NCI-H524 (cell line): ENCODE measurements at places on chromosomes 6 and 20.

GRCh38 chr6:155088856-155089255 is 93.7 kb downstream of the TIAM2 start:
- DNase-seq, result no peak

GRCh38 chr6:109299265-109299607 is 83.0 kb downstream of the CD164 start:
- DNase-seq, result no peak

DNA sequence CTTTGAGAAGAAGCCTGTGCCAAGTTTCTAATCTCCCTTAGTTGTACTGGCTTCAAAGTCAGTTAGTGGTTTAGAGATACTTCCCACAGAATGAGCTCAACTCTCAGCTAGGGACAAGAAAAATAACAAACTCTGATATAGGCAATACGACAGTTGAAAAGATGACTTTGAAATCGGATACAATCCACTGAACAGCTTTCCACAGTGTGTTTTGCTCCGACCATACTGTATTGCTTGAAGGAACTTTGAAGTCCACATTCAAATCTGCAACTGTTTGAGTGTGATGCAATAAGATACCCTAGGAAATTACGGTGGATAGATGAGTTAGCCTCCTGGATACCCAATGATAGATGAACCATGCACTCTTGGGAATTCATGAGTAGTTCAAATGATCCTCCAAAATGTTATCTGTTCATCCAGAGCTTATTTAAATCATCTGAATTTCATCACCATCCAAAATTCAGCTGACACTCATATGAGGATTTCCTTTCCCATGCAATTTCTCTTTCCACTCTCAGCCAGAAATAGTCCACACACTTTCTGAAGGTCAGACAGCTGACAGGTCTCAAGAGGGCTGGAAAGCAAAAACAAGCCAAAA is 443.8 kb downstream of the HAO1 start:
- no peak for DNase-seq

DNA sequence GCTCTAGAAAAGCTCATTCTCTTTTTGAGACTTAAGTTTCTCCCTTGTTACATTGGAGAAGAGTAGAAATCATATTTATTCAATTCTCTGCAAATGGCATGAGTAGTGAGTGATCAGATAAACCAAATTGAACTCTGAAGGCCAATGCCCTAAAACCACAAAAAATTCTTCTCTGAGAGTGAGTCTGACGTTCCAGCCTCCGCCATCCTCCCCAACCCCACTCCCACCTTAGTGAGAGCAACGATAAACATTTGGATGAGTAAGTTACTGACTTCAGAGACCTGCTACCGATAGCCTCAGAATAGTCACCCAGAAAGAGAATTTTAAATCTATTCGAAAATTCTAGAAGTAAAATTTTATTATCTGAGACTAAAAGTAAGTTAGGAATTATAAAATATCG is 94.6 kb downstream of the TFAP2A start:
- no peak for DNase-seq

- no peak for DNase-seq
Measured at GRCh38 chr20:10323729-10324128, 105.1 kb downstream of the SNAP25 start.

DNA sequence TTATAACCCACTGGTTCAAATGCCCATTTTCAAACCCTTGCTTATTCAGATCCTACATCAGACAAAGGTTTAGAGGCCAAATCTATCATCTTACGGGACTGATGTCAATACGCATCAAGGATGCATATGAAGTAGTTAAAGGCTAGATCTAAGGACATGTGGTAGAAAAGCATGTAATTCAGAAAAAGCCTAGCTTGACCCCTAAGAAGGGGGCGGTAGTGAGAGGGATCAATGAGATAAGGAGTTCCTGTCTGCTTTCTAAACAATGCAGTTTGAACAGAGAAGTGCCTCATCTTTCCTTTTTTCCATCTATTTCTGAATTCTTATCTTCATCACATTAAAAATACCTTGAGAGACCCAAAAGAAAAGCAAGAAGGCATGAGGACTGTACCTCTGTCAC is 237.7 kb downstream of the ARHGAP18 start:
- no peak for DNase-seq

DNA sequence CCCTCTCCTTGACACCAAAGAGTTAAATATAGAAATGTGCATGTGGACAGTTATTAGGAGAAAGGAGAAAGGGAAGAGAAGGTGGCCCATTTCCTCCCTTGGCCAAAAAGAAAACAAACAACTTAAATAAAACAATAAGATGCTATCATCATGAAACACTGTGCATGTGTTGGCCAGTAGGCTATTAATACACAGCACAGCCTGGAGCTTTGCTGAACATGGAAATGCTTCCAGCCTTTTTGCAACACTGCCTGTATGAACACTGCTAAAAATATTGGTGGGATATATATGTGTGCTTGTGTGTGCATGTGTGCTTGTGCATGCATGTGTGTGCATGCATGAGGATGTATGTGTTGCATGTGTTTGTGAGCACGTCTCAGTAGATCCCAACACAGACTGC is 100.4 kb downstream of the LY86 start:
- DNase-seq, result no peak

DNA sequence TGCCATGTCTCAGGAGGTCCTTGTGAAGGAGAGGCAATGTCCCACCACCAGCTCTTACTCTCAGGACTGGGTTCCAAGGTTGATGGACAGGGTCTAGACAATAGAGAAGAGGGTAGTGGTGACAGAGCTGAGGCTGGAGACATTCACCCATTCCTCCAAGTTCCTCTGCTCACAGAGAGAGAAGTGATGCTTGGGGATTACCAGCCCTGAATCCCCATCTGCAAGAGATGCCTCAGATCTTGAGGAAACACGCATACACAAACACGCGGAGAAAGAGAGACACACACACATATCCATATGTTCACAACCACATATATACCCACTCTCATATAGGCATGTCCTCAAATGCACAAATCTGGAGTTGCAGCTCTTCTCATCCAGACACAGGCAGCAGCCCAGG is 15.2 kb upstream of the CD83 start:
- DNase-seq, result no peak

DNA sequence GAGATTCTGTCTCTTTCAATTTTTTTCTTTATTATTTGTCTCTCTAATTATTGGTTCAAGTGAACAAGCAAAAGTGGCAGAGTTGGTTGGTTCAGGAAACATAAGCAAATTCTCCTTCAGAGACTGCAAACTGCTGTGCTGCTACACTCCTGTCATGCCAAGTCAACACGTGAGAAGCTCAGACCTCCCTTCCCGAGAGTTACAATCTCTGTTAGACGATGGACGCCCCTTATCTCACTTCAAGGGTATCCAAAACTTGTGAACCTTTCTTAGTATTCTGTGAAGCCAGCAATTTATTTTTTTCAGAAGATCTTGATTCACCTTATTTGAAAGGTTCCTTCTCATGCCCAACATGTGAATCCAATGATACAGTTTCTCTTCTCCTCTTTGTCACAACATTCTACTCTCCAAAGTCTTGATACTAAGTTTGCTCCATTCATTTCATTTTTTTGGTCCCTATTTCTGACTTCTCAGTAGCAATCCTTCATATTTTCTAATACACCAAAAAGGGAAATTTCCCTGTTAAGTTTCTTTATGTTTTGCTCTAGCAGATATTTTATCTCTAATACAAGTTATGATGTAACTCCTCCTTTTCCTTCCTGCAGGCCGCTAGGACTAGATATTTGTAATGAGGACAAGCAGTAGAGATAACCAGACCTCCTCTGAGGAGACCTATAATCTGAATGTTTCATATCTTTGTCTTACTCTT is 448.8 kb upstream of the CITED2 start:
- no peak for DNase-seq

DNA sequence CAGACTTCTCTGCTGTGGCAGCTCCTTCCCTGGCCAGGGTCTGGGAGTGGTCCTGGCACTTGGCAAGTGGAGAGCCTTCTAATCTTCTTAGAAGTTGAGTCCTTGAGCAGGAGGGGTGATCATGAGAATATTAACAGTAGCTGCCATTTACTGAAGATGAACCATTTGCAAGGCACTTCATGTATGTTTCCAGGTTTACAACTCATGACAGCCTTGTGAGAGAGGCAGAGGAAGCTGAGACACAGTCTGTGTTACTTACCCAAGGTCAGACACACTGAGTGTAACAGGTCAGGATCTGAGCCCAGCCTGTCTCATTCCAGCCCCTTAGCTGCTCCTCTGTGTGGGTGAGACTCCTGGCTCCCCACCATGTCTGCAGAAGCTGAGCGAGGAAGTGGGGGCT is 45.5 kb upstream of the SRF start:
- DNase-seq, result peak; percentile 23

DNA sequence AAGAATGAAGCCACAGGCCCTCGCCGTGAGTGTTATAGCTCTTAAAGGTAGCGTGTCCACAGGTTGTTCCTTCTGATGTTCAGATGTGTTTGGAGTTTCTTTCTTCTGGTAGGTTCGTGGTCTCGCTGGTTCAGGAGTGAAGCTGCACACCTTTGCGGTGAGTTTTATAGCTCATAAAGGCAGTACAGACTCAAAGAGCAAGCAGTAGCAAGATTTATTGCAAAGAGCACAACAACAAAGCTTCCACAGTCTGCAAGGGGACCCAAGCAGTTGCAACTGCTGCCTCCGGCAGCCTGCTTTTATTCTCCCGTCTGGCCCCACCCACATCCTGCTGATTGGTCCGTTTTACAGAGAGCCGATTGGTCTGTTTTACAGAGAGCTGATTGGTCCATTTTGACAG is 5.2 kb downstream of the HIVEP1 start:
- DNase-seq, result no peak

DNA sequence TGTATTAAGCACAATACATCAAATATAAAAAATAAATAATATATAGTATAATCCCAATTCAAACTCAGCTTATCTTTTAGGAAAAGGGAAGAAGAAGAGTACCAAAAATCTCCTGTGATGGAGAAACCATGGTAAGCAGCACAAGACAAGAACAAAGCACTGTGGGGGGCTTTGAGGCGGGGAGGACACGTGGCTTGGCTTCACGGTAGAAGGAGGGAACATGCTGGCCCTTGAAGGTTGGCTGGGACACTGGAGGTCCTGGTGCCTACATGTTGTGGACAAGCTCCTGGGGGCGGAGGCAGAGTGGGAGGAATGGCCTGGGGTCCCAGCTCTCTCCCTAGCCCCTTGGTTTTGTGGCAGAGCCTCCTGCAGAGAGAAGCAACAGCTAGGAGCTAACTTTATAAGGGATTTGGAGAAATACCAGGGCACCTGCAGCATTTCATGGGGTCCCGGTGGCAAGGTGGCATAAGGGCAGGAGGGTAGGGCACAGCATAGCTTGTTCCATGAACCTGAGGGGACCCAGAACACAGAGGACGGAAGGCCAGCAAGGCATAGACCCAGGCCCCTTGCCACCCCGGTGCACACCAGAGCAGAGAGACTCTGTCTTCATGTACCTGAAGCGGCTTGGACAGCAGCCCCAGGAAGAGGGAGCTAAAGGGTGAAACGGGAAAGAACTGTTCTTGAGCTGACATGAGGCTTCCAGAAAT is 72.0 kb downstream of the LY86 start:
- no peak for DNase-seq

- peak; percentile 70 for DNase-seq
Measured at GRCh38 chr6:170293341-170294231, 2.7 kb upstream of the DLL1 start.

DNA sequence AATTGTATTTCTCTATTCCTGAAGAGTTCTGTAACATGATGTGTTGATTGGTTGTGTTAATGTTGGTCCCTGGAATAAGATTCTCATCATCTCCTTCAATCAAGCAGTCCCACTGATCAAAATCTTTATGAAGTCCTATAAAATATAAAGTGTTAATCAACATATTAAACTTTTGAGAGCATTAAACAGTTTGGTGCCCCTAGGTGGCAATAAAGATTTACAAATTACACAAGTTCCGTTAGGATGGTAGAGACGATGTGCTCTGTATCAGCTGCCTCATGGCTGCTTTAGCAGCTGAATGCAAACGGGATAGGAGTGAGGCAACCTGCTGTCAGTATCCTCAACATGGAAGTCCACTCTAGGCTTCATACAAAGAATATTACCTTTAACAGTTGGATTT is 16.9 kb downstream of the TDRD6 start:
- DNase-seq, result peak; percentile 56

DNA sequence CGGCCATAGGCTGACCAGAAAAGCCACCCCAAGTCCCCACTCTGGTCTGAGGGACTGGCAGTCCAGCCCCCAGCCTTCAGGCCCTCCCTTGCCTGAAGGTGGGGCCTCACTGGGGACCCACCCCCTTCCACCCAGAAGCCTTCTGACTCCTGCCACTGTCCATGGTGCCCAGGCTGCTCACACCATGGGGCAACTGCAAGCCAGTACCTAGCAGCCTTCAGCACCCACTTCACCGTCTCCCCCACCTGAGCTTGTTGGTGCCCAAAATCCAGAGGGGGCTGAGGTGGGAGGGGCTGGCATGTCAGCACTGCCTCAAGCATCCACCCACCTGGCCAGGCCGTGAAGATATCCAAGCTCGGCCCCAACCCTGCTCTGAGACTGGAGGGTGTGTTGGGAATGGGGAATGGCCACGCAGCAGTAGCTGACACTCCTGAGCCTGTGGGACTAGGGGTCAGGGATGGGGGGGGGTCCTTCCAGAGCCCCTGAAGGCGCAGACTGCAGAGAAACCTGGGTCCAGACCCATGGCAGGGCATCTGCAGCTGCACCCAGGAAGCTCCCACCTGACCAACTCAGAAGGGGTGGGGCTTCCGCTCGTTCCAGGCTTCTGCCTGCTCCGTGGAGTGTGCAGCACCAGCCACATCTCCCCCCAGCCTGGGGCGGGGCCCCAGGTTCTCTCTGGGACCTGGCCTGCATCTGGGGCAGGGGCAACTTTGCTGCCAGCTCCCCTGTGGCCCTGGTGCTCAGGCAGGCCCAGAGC is 942.1 kb upstream of the EPHA7 start:
- DNase-seq, result no peak

DNA sequence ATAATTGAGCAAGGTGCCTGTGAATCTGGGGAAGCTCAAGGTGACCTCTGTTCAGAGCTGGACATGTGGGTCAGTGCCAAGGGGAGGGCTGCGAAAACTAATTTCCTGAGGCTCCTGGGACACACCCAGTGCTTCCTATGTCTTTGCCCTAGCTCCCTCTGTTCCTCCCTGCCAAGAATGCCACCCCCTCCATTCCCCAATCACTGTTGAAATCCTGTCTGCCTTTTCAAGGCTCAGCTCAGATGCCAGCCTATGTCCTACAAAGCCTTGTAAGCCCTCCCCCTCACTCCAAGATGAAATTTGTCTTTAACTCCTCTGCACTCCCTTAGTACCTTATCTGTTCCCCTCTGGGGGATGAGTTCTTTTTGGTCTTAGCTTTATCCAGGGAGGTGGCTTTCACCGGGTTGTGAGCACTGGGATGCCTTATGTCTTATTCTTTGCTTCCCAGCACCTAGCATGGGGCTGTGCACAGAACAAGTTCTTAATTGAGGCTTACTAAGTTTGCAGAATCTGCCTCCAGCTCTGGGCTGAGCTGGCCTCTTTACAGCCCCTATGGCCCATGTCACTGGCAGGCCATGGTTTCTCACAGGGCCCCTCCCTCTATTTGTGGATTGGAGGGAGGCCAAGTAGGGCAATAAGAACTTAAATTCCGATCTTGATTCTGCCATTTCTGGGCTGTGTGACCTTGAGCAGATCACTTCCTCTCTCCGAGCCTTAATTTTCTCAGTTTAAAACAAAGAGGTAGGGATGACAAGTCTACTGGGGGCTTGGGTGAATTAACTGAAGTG is 51.5 kb upstream of the EPB41L1 start:
- no peak for DNase-seq

GRCh38 chr20:11652128-11652527 is 265.6 kb upstream of the BTBD3 start:
- DNase-seq, result no peak
